Right atrium auricular region (tissue), 2 donors: ENCODE measurements at places on chromosomes 7 and 10.

- H3K36me3 ChIP-seq = no peaks in the 10 kb centered on the region
- H3K27me3 ChIP-seq = no peaks in the 10 kb centered on the region
- H3K4me3 ChIP-seq = no peak overlapping the region
- DNase-seq = no peak
These were observed 30.7 kb downstream of the DGKB start for GRCh38 chr7:14871880-14872279.

- no peaks in the 10 kb centered on the region for H3K36me3 ChIP-seq
- H3K27me3 ChIP-seq = no peaks in the 10 kb centered on the region
- no peak for DNase-seq
- no peak overlapping the region for H3K27ac ChIP-seq
- no peak overlapping the region for H3K4me3 ChIP-seq
- H3K4me1 ChIP-seq = no peaks in the 10 kb centered on the region
These were observed 255.0 kb downstream of the BMPER start for GRCh38 chr7:34160261-34160752.

- peaks cover 20% of the 10 kb centered on the region for H3K36me3 ChIP-seq
- no peaks in the 10 kb centered on the region for H3K27me3 ChIP-seq
- H3K4me1 ChIP-seq = peaks cover 12% of the 10 kb centered on the region
- no peak for DNase-seq
- H3K27ac ChIP-seq = peak overlapping the region; percentile 27
- H3K4me3 ChIP-seq = no peak overlapping the region
These were observed 32.8 kb upstream of the RHEB start for GRCh38 chr7:151552352-151553028.

DNA sequence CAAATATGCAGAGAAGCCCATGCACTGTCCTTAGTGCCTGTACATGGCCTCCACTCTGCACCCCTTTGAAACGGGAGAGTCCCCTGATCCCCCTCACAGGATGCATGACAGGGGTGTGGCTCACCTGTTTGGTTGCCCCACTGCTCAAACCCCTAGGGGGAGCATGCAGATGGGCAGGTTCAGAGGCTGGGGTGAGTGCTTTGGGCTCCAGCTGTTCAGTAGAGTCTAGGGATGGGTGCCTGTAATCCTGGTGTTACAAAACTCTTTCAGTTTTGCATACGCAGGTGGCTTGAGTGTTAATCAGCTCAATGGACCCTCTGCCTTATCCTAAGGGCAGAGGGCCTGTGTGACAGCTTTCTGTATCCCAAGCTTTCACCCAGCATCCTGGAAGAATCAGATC lies 7.8 kb upstream of the SFTPA1 start:
- H3K27ac ChIP-seq = no peak overlapping the region
- no peaks in the 10 kb centered on the region for H3K36me3 ChIP-seq
- no peaks in the 10 kb centered on the region for H3K27me3 ChIP-seq
- no peak for DNase-seq
- H3K4me3 ChIP-seq = no peak overlapping the region

GRCh38 chr10:114603948-114604347 lies 54.1 kb downstream of the ABLIM1 start:
- H3K36me3 ChIP-seq = peaks cover 22% of the 10 kb centered on the region
- peak overlapping the region; percentile 75 for H3K27ac ChIP-seq
- H3K4me1 ChIP-seq = peaks cover 67% of the 10 kb centered on the region
- no peaks in the 10 kb centered on the region for H3K27me3 ChIP-seq
- no peak overlapping the region for H3K4me3 ChIP-seq

- H3K4me3 ChIP-seq = no peak overlapping the region
- no peaks in the 10 kb centered on the region for H3K27me3 ChIP-seq
- DNase-seq = no peak
- peaks cover 18% of the 10 kb centered on the region for H3K4me1 ChIP-seq
- no peaks in the 10 kb centered on the region for H3K36me3 ChIP-seq
These were observed 119.5 kb upstream of the KLF6 start for GRCh38 chr10:3904419-3904960.

- DNase-seq = no peak
- peak overlapping the region; percentile 98 for H3K4me3 ChIP-seq
- H3K36me3 ChIP-seq = no peaks in the 10 kb centered on the region
- H3K27ac ChIP-seq = peak overlapping the region; percentile 97
These were observed 495 bp downstream of the EIF3B start for GRCh38 chr7:2354939-2355704.

GRCh38 chr7:152095771-152096170 lies 70.3 kb downstream of the GALNT11 start:
- no peaks in the 10 kb centered on the region for H3K36me3 ChIP-seq
- no peak overlapping the region for H3K27ac ChIP-seq
- H3K4me3 ChIP-seq = no peak overlapping the region
- H3K4me1 ChIP-seq = no peaks in the 10 kb centered on the region
- no peaks in the 10 kb centered on the region for H3K27me3 ChIP-seq
- no peak for DNase-seq
